ENCODE measurements at places on chromosomes 6 and 20. TPM values are rescaled to one million over a fixed set of nuclear protein-coding genes. Genes with fewer than 3 reads are reported as not detected.

The DEFB132 gene
- not detected for total RNA-seq

The DDO gene
- 0.36 TPM for total RNA-seq

The ZBTB46 gene
- total RNA-seq = 7.8 TPM

The DLL1 gene
- 0.75 TPM for total RNA-seq

The SPO11 gene
- not detected for total RNA-seq
